ENCODE measurements at places on chromosomes 3 and 15. TPM values are rescaled to one million over a fixed set of nuclear protein-coding genes. Genes with fewer than 3 reads are reported as not detected.

Gene CLDN11
- total RNA-seq: 0.15 TPM

Gene HYAL1
- 0.54 TPM for total RNA-seq

Gene WDR72
- total RNA-seq: 8.3 TPM

Gene USP19
- total RNA-seq: 20.5 TPM

Gene GCNT3
- 105 TPM for total RNA-seq

Gene GPR160
- total RNA-seq: 2.1 TPM

Gene SI
- not detected for total RNA-seq

Gene SLC28A1
- total RNA-seq: not detected

Gene TMEM212
- not detected for total RNA-seq

Gene IQCF5
- total RNA-seq: not detected

Gene VPS8
- total RNA-seq: 8.5 TPM

Gene KLHL40
- total RNA-seq: not detected

Gene SYNM
- 28.6 TPM for total RNA-seq

Gene HEG1
- total RNA-seq: 16.3 TPM

Gene ABHD17C
- 25.7 TPM for total RNA-seq

Gene SLC2A2
- total RNA-seq: not detected

Gene ADAMTS17
- 0.42 TPM for total RNA-seq

Gene GDPGP1
- total RNA-seq: 3.4 TPM

Gene CCDC54
- not detected for total RNA-seq

Gene ST8SIA2
- 0.48 TPM for total RNA-seq

Gene SCN11A
- total RNA-seq: 0.01 TPM

Gene KCTD6
- 6.5 TPM for total RNA-seq

Gene HAPLN3
- total RNA-seq: 25.3 TPM

Gene VILL
- 0.07 TPM for total RNA-seq

Gene NBEAL2
- 68.6 TPM for total RNA-seq

Gene NANOGP8
- not detected for total RNA-seq

Gene CLEC3B
- not detected for total RNA-seq

Gene SHC4
- total RNA-seq: 0.92 TPM

Gene KCNH8
- total RNA-seq: not detected

Gene TGM4
- 0.23 TPM for total RNA-seq

Gene GPR156
- 0.39 TPM for total RNA-seq

Gene KCNAB1
- total RNA-seq: not detected

Gene MAPKAPK3
- total RNA-seq: 26.1 TPM

Gene FETUB
- 0.08 TPM for total RNA-seq

Gene SCAANT1
- total RNA-seq: not detected

Gene DNAH12
- 0.09 TPM for total RNA-seq

Gene CHST2
- 1.3 TPM for total RNA-seq

Gene EIF4E3
- total RNA-seq: 3.9 TPM

Gene PRICKLE2
- 2.2 TPM for total RNA-seq

Gene SLC22A13
- not detected for total RNA-seq

Gene PGBD4
- total RNA-seq: 1.5 TPM

Gene ADGRG7
- not detected for total RNA-seq

Gene AMIGO3
- total RNA-seq: 0.58 TPM

Gene KBTBD13
- total RNA-seq: not detected

Gene A4GNT
- not detected for total RNA-seq

Gene IL17RB
- total RNA-seq: 0.67 TPM

Gene SPESP1
- not detected for total RNA-seq

Gene PARP3
- 8.8 TPM for total RNA-seq

Gene ARPC4
- total RNA-seq: 149 TPM

Gene CASR
- not detected for total RNA-seq

Gene MKRN2
- total RNA-seq: 27.2 TPM

Gene CDCP1
- total RNA-seq: 6.5 TPM

Gene CISH
- total RNA-seq: 0.63 TPM

Gene RARB
- 6.7 TPM for total RNA-seq

Gene SLC9C1
- not detected for total RNA-seq

Gene ARRDC4
- total RNA-seq: 0.28 TPM

Gene CTXND1
- total RNA-seq: 0.01 TPM
